GM13977 (cell line): ENCODE measurements at places on chromosomes 7 and 10.
A peak's percentile ranks its signal among the peaks of the same experiment; 100 is the strongest.

DNA sequence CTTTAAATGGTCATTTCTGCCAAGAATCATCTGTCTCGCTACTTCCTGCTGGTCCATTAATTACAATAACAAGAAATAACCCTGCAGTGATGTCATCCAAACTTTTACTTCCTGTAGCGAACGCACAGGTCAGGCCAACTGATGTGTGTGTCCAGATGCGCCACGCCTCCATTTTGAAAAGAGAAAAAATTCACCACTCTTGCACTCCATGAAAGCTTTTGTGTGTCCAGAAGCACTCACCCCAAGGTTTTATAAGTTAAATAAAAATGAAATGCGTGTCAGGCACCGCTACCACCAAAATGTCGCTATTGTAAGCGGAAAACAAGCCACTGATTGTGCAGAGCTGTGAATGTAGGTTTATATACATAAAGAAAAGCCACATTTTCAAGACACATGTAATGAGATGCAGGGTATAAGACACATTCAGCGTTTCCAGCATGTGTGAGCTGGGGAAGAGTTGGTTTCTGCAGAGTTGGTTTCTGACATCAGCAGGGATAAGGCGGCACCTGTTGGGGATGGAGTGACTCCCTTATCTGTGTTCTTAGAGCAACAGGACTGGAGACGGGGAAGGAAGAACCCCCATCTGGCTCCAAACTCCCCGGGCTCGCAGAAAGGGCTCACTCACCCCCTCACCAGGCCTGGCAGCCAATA, 83.3 kb downstream of the CTBP2 start:
- no peak for DNase-seq

DNA sequence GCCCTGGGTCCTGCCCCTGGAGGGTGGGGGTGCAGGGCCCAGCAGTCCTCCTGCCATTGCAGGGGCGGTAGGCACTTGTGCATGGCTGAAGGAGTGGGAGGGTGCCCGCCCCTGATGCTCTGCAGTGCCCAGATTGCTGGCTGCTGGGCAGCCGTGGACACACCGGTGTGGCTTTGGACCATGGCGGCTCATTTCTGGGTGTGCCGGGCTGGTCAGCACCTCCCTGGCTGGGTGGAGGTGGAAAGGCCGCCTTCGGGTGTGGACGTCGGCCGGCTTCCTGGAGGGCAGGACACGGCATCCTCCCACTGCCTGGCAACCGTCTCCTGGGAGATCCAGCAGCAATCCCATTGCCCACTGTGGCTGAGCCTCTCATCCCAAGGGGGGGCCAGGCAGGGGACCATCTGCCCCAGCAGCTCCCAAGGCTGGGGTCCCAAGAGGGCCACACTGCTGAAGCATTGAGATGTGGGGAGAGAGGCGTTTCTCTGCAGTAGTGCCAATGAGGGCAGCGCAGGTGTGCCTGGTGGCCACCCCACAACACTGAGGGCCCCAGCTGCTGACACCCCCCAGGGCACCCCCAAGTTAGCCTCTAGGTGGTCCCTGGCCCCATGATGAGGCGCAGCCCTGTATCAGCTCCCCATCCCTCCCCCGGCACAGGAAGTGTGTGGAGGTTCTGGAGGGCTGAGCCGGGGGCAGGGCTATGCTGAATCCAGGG, 12.9 kb downstream of the TTYH3 start:
- no peak for DNase-seq

GRCh38 chr10:19578571-19578970, 237.7 kb upstream of the PLXDC2 start:
- no peak for DNase-seq

DNA sequence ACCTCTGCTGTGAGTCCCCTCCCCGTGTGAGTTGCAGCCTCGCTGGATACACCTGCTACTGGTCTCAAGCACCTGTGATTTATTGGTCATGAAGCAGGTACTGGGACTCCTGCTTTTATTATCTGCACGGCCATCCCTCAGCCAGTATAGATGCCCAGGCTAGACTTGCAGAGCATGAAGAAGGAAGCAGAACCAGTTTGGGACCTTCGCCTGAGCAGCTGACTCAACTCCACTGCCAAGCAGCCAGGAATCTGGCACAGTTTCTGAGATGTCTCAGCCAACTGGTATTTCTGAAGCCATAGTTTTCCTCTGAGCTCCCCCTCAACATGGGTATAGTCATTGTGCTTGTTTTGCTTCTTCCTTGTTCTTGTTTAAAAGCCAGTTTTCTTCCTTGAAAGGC, 28.0 kb upstream of the SLC39A12 start:
- DNase-seq, result no peak

GRCh38 chr7:30260246-30260768, 24.1 kb upstream of the ZNRF2 start:
- no peak for DNase-seq

GRCh38 chr10:53233749-53234148, 461.2 kb upstream of the MBL2 start:
- no peak for DNase-seq

DNA sequence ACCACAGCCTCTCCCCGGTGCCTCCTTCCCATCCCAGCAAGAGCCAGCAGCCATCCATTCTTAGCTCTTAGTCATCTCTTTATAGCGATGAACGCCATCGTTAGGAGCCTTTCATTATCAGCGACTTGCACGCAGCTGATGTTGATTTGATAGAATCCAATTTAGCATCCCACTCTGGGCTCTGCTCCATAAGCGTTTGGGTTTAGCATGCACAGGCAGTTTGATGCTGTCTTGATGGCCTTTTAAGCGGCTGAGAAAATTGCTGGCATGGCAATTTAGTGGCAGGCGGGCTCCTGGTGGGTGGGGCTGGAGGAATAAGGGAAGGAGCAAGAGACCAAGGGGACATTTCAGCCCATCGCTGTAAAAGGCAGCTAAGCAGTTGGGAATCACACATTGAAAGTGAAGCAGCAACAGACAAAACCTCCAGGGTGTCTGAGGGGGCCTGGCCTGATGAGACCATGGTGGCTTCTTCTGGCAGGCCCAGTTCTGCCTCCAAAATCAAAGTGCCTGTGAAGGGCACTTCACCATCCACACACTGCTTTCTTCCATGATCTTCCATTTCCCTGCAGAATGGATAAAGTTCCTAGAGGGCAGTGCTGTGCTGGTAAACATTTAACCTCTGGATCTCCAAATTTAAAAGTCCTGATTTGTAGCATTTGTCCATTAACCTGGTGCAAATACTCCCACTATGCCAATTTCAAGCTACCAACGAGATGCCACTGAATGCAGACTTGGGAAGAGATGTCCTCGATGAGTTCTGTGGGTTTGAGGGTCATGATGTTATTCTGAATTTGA, 107.8 kb upstream of the PLXNA4 start:
- no peak for DNase-seq

DNA sequence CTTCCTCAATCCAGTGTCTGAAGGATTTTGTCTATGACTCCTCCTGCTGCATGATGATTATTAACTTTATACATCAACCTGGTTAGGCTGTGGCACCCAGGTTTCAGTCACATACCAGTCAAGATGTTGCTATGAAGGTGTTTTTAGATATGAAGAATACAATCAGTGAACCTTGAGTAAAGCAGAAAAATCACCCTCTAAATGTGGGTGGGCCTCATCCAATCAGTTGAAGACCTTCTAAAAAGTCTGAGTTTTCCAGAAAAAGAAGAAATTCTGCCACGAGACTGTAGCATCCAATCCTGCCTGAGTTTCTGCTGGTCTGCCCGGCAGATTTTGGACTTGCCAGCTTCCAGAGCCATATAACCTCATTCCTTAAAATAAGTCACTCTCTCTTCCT, 126.1 kb upstream of the FRMD4A start:
- DNase-seq, result no peak

DNA sequence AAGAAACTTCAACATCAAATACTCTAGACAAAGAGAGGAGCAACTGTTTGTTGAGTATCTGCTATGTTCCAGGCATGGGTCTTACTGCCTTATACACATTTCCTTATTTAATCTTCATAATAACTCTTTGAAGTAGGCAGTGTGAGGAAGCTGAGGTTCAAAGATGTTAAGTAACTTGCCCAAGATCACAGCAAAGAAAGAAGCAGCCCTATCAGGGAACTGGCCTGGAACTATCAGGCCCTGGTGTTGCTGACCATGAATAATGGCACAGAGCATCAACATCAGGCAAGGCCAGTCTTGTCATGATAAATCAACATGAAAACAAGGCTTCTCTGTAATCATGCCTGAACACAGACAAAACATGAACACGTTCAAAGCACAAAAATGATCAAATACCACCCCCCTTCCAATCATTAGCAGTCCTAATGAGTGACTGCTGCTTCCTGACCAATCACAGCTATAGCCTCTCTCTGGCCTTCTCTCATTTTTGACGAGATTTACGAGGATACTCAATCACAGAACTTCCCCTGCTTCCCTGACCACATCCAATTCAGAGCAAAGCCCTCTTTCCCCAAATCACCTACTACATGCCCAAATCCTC, 2.3 kb downstream of the GSDME start:
- peak; percentile 58 for DNase-seq

DNA sequence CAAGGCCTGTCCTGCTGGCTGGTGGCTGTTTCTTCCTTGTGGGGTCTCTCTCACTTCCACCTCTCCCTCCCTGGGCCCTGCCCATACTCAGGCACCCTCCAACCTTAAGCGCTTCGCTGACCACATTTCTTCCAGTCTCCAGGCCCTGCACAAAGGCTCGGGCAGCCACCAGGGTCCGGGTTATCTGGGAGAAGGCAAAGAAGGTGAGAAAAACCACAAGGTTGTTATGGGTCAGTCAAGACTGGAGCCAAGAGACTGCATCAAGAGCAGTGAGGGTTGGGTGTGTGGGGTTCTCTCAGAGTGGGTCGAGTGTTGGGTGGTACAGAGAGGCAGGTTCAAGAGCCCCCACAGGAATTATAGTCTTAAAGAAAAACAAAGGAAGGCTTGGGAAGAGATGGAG, 2.6 kb downstream of the GPC2 start:
- peak; percentile 8 for DNase-seq

- peak; percentile 68 for DNase-seq
Measured at GRCh38 chr7:155198901-155199845, 98.5 kb upstream of the INSIG1 start.

GRCh38 chr10:114545071-114545470, 113.0 kb downstream of the ABLIM1 start:
- DNase-seq, result no peak

- no peak for DNase-seq
Measured at GRCh38 chr7:84970670-84971069, 216.2 kb downstream of the SEMA3D start.

DNA sequence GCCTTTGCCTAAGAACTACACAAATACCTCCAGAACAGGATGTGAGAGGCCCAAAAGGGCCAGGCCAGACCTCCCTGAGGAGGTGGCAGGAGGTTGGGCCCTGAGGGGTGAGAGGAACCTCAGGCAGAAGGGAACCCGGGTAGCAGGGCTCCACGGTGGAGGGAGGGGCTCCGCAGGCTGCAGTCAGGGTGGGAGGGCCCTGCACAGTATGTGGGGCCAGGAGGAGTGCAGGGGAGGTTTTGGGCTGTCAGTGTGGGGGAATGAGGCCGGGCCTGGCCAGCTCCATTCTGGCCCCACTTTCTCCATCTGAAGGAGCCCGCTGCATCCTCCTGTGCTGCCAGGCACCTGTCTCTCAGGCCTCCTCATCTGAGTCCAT, 25.9 kb downstream of the DNAJB12 start:
- DNase-seq, result no peak

DNA sequence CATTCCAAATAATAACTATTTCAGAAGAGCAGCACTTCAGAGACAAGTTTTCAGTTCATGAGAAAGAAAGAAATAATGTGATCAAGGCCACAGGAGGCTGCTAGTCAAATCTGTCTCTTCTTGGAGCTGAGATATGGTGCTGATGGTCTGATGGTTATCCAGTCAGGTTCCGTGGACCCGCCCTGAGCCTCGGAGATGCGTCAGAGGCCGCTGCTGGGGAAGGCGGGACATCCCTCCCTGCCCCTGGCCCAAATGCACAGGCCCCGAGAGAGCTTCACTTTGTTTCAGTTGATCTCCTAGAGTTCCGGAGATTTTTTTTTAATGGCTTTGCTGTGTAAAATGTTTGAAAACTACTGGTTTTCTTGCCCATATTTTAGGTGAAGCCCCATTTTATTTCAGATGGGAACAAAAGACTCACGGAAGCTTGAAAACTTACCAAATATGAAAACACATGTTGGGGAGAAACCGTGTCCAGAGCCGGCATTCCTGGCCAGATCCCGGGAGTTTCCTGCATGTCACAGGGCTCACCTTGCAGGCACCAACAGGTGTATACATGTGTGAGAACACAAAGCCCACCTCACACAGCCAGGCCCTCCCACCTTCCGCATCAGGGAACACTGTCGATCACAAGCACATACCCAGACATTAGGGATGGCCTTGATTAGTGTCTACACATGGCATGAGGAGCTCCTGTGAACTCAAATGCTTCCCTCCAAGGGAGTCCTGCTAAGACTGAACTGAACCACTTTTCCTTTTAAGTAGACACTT, 499.0 kb downstream of the TCERG1L start:
- DNase-seq, result no peak

DNA sequence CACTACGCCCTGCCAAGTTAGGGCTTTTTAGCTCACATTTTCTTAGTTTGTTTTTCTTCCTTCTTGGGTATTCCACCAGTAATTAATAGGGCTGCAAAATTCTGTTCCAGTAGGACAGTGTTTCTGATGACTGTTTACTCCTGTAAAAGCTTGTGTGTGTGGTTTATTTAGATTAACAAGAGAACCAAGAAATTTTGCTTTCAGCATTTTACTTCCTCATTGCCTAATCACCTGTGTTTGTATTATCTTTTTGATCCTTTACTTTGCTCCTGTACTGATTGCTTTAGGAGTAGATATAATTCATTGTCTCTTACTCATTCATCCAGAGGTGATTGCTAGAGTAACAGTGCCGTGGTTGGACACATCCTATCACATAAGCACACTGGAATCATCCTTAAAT, 27.7 kb downstream of the TDRD1 start:
- no peak for DNase-seq

GRCh38 chr7:105210721-105211205, 178.0 kb downstream of the SRPK2 start:
- DNase-seq, result peak; percentile 22

GRCh38 chr10:77493851-77494261, 143.8 kb downstream of the KCNMA1 start:
- no peak for DNase-seq

GRCh38 chr7:114766041-114766356, 155.9 kb upstream of the MDFIC start:
- no peak for DNase-seq

GRCh38 chr7:37150180-37150579, 298.5 kb downstream of the ELMO1 start:
- no peak for DNase-seq

DNA sequence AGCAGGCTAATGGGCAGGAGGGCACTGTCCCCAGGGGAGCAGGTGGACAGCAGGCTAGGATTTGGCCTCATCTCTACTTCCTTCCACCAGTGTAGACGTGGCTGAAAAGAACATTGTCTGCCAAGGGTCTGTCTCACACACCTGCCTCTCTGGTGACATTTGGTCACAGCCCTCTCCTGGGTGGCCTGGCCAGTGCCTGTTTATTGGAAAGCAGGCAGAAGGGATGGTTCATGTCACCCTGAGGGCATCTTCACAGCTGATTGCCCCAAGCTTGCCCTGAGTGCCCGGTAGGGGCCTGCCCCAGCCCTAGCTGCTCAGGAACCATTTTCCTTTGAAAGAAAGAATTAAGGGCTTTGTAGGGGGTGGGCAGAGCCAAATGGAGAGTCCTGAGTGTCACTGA, 138.7 kb downstream of the C10orf105 start:
- no peak for DNase-seq

- no peak for DNase-seq
Measured at GRCh38 chr7:95520136-95520535, 34.4 kb downstream of the ASB4 start.

GRCh38 chr10:17229717-17229966, 1.6 kb downstream of the VIM start:
- DNase-seq, result no peak

GRCh38 chr10:110613341-110613995, 30.7 kb upstream of the RBM20 start:
- no peak for DNase-seq
